ENCODE measurements at places on chromosomes 5 and 9. TPM values are rescaled to one million over a fixed set of nuclear protein-coding genes. Genes with fewer than 3 reads are reported as not detected.

DNA sequence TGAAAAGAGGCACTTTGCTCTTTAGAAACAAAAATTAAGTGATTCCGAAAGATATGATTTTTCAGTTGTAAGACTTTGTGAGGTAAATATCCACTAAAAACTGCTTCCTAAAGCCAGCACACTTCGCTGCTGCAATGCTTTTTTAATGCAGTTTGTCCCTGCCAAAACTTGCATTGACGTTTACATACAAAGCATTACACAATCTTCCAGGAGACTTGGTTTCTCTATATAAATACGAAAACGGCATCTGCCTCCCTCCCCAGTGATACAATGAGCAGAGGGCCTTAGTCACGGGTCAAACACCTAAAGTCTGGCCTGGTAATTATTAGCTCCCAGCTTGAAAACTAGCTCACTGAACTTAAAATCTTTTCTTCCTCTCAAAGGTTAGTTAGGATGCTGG is 170.7 kb downstream of the TSSK1B start:
- no peak for DNase-seq

DNA sequence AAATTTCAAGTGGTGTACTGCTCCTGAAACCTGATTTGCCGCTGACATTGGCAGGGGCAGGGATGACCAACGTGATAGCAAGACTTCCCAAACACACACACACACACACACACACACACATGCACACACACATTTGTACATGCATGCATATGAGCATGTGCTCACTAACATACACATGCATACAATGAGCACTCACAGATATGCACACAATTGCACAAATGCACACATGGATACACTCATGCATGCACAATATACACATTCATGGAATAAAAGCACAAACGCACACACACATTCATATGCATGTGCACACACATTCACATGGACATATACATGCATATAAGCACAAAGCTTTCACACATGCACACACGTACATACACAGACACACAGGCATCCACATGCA is 181.2 kb upstream of the ZNF618 start:
- DNase-seq = no peak

Gene ZNF883
- 2.1 TPM for total RNA-seq

Gene CCNO
- not detected for total RNA-seq

DNA sequence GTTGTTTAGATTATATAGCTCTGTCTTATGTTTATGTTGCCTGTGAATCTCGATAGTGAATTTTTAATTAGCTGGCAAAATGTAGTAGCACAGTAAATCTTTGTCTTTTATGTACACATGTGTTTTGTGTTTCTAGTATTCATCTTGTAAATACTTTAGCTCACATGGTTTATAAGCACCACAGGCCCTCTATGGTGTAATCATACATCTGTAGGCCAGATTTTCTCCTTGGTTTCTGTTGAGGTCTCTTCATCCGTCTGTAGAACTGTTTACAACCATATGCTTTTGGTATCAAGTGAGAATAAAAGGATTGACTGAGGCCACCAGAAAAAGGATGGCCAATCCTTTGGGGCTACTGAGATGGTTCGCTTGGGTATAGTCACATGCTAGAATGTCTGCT is 45.0 kb downstream of the PRR16 start:
- no peak for DNase-seq

GRCh38 chr9:456365-456764 is 241.7 kb downstream of the DOCK8 start:
- DNase-seq = no peak

DNA sequence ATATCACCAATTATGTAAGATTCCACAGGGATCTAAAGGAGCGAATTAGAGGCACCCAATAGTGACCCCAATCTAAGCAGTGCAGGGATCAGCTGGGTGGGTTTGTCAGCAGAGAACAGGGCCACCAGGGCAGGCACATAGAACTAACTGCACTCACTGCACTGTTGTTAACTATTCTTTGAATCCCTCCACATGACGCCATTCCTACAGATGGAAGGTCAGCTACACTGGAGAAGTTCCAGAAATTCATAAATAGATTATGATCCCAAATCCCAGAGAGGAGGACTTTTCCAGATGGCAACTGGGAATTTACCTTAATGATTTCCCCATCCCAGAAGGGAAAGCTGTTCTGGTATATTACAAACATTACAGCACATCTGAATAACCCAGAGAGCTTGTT is 84.2 kb downstream of the THBS4 start:
- DNase-seq = no peak

Gene CCT5
- total RNA-seq = 165 TPM

Gene PCDHGA4
- total RNA-seq = 7.9 TPM
